ENCODE measurements at places on chromosomes 16 and 17. TPM values are rescaled to one million over a fixed set of nuclear protein-coding genes. Genes with fewer than 3 reads are reported as not detected.

TBC1D3C gene
- total RNA-seq = 0.32 TPM

KRT37 gene
- not detected for total RNA-seq

ZNF207 gene
- total RNA-seq = 215 TPM

NEUROD2 gene
- not detected for total RNA-seq
